ELR (cell line): ENCODE measurements at places on chromosomes 6 and 20.
A peak's percentile ranks its signal among the peaks of the same experiment; 100 is the strongest.

DNA sequence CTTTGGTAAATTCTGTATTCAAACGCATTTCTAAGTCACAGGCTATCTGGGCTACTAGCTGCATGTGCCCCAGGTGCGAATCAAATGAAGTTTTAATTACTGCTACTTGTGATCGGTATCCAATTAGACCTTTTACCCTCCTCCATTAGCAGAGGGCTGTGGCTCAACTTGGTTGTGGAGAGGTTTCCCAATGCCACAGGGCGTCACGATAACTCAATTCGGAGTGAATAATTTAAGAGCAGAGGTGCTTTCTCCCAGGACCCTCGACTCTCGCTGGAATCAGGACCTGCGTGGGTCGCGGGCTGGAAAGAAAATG lies 640 bp downstream of the SAYSD1 start:
- no peak for DNase-seq

- peak; percentile 40 for DNase-seq
Observed at GRCh38 chr20:51766994-51767866, 960 bp downstream of the ATP9A start.

DNA sequence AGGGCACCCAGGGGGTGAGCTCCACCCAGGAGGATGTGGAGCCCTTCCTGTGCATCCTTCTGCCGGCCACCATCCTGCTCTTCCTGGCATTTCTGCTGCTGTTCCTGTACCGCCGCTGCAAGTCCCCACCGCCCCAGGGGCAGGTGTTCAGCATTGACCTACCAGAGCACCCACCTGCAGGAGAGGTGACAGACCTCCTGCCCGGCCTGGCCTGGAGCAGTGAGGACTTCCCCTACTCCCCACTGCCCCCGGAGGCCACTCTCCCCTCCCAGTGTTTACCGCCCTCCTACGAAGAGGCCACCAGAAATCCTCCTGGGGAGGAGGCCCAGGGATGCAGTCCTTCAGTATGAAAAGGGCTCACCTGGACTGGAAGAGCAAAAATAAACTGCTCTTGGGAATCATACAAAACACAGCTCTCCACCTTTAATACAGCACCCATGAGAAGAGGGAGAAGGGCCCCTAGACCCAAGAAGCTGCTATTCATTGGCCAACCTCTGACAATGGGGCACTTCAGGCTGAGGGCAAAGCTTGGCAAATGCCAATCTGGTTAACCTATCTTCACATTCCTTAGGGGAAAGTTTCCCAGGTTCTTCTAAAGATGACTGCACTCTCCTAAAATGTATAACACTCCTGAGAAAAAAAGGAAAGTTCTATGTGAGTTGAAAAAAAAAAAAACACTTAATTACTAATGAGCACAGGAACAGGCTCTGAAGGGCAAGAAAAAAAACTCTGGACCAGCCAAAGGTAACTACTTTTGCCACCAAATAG lies 5.0 kb downstream of the SMIM28 start:
- no peak for DNase-seq

- DNase-seq = no peak
Observed at GRCh38 chr20:20353576-20353975, 14.3 kb upstream of the INSM1 start.

DNA sequence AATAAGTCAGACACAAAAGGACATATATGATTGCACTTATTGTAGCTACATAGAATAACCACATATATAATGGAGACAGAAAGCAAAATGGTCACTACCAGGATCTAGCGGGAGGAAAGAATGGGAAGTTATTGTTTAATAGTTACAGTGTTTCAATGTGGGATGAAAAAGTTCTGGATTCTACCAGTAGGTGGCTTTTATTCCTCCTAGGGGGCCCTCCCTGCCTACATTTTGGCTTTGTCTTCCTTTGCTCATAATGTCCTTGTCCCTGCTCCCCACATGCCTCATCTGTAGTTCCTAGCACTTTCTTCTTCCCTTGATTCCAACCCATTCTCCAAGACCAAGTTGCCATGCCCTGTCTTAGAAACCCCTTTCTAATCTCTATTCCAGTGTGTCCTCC lies 16.3 kb downstream of the ZNF133 start:
- peak; percentile 34 for DNase-seq

- DNase-seq = no peak
Observed at GRCh38 chr20:31870726-31871617, 538 bp downstream of the TTLL9 start.

- no peak for DNase-seq
Observed at GRCh38 chr6:125142618-125143017, 11.0 kb upstream of the TPD52L1 start.

DNA sequence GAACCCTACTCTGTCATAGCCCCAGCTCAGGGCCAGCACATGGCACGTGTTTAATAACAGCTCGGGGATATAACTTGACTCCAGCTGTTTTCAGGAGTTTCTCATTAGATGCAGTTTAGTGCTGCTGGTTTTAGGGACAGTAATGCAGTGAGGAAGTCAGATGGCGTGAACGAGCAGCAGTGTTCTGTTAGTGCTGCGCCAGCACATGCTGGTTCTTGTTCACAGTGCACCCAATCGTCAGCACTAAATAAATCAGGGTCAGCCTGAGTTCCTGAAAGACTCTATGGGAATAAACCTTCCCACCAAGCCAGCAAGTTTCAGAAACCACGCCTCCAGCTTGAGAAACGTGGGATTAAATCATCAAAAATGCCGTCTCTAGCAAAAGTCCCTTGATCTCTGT lies 235.9 kb upstream of the SUPT3H start:
- no peak for DNase-seq

- DNase-seq = no peak
Observed at GRCh38 chr20:48779435-48779834, 48.4 kb downstream of the PREX1 start.

GRCh38 chr6:80530103-80530502 lies 423.6 kb downstream of the BCKDHB start:
- no peak for DNase-seq

DNA sequence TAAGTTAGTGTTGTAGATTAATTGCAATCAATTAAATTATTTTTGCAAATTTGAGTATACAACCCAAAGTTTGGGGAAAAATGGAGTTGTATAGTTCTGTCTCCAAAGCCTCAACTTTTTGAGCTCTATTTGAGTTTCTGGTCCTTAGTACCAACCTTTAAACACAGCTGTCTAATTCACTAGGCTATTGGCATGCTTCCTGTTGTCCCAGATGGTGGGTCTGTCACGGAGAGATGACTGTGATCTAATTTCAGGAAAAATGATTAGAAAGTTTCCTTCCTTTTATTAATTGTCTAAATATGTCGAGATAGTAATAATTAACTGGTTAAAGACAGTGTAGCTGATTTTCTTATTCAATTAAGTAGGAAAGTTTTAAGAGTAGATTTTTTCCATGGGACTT lies 109.6 kb downstream of the SCAF8 start:
- no peak for DNase-seq

GRCh38 chr6:142306736-142307135 lies 4.9 kb downstream of the ADGRG6 start:
- DNase-seq = no peak

DNA sequence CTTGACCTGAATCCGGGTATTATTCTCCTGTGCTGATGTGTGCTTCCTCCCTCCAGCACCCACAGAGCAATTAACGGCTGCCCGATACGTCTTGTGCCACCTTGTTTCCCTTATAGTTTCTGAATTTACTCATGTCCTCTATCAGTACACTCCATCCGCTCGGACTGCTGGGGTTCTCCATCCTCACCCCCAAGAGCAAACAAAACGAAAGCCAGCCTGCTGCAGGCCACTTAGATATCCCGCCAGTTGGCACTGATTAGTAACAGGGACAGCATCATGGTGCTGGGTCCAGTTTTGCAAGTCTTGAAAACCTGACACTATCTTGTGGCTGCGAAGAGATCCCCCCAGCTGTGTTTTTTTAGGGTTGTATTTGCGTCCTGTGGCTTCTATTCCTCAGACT lies 71.8 kb downstream of the SSR1 start:
- no peak for DNase-seq

GRCh38 chr6:69105288-69105687 lies 470.2 kb downstream of the ADGRB3 start:
- peak; percentile 49 for DNase-seq

DNA sequence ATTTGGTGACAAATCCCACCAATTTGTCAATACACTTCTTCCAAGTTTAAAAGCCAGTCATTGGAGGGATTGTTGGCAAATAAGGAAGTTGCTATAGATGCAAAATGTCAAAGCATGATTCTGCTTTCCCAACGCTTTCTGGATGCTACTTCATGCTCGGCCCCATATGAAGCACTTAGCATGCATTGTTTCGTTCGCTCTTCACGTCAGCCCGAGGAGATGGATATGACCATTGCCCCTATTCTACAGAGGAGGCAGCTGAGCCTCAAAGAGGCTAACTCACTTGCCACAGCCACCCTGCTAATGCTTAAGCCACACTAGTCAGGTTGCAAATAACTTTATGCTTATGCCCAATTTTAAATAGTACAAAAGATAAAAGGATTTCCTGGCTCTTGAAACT lies 2.8 kb upstream of the NXT1 start:
- DNase-seq = no peak

GRCh38 chr6:157227202-157228166 lies 95.8 kb downstream of the TMEM242 start:
- peak; percentile 36 for DNase-seq

- peak; percentile 72 for DNase-seq
Observed at GRCh38 chr6:53728570-53729194, 63.1 kb upstream of the KLHL31 start.

- DNase-seq = peak; percentile 89
Observed at GRCh38 chr6:53437557-53438202, 88.9 kb upstream of the ELOVL5 start.

DNA sequence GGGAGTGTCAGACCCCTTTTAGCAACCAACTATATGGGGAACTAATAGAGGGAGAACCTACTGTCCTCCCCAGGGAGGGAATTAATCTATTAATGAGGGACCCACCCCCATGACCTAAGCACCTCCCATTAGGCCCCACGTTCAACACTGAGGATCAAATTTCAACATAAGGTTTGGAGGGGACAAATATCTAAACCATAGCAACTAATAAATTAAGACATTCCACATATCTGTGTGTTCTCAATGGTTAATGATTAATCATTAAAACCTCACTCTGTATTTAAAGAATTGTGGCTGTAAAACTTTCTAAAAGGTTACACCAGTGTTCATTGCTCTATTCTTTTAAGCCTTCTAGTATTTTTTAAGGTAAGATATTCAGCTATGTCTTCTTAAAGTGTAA lies 500.4 kb upstream of the SULF2 start:
- no peak for DNase-seq

DNA sequence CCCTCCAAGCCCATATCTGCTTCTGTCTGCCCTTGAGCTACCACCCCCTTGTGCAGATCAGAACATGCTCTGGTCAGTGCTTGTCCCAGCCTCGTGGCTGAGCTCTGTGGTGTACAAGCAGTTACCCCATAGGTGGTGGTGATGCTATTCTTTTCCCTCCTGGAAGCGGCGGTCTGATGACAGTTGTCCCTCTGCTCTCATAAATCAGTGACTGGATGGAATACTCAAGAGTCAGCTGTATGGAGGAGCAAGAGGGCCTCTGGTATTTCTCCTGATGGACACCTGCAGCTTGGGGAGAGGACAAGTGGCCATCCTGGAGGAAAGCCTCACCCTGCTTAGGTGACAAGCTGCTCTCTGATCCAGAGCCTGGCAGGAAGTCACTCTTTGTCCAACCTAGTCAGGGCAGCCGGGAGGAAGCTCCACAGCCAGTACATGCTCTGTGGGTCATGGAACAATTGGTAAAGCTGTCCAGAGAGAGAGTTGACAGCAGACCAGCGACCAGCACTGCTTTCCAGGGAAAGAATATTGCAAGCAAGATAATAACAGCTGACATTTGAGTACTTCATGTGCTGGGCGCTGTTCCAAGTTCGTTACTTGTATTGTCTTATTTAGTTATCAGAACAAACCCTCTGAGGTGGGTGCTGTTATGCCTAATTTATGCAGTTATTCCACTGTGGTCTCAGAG lies 47.1 kb downstream of the SCAND1 start:
- no peak for DNase-seq

DNA sequence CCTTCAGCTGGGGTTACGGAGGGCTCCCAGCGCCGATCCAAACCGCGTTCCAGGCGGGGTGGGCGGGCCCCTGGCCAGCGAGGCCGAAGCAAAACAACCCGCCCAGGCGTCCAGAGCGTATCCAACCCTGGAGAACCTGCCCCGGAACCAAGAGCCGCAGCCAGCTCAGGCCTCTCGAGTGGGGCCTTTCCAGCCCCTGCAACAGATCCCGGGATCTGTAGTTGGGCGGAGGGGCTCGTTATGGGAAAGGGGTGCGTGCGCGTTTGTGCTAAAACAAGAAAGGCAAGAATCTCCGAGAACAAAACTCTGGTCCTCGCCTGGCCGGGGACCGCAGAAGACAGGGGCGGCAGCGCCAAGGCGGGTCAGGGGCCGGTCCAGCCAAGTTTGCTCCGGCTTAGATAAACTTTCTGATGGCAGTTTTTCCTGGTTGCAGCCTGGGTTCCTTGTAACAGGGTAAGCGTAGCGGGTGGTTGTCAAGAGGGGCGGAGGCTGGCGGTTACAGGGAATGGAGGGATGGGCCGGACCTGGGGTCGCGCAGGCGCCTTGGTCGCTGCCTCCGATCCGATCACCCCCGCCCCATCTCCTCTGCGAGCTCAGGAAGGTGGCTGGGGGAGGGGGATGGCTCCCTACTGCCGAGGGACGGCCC lies 448 bp upstream of the RIN2 start:
- peak; percentile 81 for DNase-seq

GRCh38 chr20:15506311-15506710 lies 1066.9 kb downstream of the KIF16B start:
- DNase-seq = no peak

DNA sequence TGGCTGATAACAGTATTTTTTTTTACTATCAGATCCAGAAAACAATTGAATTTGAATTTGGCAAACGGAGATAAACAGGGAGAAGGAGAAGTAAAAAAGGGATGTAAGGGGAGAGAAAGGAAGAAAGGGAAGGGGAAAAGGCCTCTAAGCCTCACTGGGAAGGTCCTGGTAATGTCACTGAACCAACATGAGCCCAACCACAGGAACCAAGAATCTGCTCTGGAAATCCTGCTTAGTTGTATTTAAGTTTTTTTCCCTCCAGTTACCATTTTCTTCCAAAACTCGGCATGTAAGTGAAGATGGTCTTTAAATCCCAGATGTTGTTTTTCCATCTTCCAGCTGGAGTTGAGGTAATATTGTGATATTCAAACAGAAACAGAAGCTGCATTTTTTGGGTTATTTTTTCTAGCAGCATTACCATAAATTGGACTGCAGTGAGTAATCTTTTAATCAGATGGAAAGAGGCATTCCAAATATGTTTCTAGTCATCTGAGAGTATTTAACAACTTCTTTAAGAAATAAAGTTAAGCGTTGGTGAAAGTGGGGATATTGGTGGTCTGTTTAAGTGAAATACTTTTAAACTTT lies 91.1 kb downstream of the TXNDC5 start:
- peak; percentile 4 for DNase-seq

- no peak for DNase-seq
Observed at GRCh38 chr6:131555992-131556391, 17.0 kb upstream of the ARG1 start.

- DNase-seq = no peak
Observed at GRCh38 chr20:7959484-7959883, 19.2 kb upstream of the HAO1 start.

- no peak for DNase-seq
Observed at GRCh38 chr6:168219804-168220203, 99.8 kb downstream of the DACT2 start.

- peak; percentile 63 for DNase-seq
Observed at GRCh38 chr6:134029495-134030455, 22.6 kb downstream of the SLC2A12 start.

- peak; percentile 42 for DNase-seq
Observed at GRCh38 chr6:1535295-1535694, 74.4 kb upstream of the FOXC1 start.

GRCh38 chr20:8161264-8162071 lies 29.4 kb downstream of the PLCB1 start:
- DNase-seq = peak; percentile 65

- DNase-seq = no peak
Observed at GRCh38 chr6:165077876-165078275, 231.5 kb downstream of the C6orf118 start.
